ENCODE measurements at places on chromosomes 2 and 18.

- no peak for DNase-seq
Measured at GRCh38 chr2:174012347-174013314, 47.5 kb upstream of the SP3 start.

DNA sequence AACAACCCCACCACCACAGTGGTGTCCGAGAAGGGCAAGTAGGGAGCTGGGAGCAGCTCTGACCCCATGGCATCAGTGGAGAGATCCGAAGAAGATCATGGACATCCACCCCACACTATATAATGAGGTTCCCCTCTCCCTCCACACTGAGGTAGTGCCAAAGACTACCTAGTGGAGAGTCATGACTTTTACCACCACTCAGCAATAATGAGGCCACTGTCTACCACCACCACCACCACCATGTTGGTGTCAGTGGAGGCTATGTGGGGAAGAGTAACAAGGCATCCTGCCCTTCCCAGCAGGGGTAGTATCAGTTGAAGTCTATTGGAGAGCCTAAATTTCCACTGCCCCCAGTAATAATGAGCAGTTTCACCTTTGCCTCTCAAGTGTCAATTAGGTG is 321.7 kb upstream of the ZC3H15 start:
- no peak for DNase-seq

- no peak for DNase-seq
Measured at GRCh38 chr18:76306685-76307292, 188.3 kb downstream of the ZNF516 start.

DNA sequence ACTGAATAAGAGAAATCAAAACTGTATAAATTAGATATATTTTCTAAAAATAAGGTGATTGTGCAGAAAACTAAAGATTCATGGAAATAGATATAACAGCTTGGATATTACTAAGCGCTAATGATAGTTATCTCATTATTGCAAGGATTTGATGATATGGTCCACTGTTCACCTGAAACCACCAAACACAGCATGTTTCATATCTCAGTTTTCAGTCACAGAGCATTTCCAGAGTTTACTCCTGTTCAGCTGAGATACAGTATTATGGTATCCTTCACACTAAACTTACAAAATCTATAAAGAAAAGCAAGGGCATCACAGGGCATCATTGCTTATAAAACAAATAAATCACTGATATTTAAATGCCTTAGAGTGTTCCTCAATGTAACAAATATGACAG is 591.6 kb downstream of the ERBB4 start:
- no peak for DNase-seq

DNA sequence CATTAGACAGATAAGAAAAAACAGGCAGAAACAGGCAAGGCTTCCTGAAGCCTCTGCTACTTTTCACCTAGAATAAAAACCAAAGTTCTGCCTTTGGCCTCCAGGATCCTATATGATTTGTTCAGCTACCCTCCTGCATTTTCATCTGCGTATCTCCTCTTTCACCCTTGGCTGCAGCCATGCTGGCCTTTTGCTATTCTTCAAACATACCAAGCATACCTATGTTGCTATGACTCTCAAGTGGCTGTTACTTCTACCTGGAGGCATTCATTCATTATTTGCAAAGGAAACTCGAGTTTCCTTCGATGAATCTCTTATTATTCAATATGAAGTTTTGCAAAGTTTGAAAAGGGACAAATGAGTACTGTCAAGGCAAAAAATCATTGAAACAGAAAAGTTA is 106.4 kb upstream of the HNMT start:
- no peak for DNase-seq

GRCh38 chr2:30781451-30781850 is 25.8 kb downstream of the CAPN13 start:
- no peak for DNase-seq

GRCh38 chr2:238155051-238155760 is 3.6 kb upstream of the ERFE start:
- peak; percentile 89 for DNase-seq

GRCh38 chr2:141660232-141660631 is 470.6 kb downstream of the LRP1B start:
- no peak for DNase-seq

DNA sequence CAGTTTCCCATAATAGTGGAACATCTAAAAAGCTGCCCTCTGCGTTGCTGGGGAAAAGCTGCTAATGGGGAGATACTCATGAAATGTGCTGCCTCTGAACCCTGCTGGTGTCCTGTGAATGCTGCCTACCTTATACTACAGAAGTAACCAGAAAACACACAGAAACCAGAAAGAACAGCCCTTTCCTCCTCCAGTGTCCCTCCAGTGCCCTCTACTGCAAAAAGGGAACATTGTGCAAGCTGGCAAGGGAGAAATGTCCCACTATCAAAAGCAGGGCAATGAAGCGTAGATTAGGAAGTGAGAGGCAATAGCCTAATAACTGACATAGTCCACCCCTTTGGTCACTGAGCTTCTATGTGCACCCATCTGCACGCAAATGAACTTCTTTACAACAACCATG is 162.7 kb upstream of the ETAA1 start:
- peak; percentile 16 for DNase-seq

DNA sequence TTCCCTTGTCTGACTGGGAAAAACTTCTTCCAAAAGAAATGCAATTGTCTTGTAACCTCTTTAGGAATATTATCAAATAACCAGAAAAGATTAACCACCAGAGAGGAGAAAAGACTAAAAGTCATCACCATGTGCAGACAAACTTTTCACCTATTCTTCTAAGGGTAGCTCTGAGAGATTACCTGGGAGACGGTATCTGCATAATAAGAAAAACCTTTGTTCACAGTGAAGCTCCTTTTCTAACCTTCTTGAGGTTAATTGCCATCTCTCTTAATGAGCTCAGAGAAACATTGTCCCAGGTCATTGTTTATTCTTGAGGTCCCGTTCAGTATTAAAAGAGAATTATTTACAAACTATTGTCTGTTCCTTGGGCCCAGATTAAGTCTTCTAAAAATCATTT is 1091.2 kb upstream of the LRRTM1 start:
- no peak for DNase-seq

DNA sequence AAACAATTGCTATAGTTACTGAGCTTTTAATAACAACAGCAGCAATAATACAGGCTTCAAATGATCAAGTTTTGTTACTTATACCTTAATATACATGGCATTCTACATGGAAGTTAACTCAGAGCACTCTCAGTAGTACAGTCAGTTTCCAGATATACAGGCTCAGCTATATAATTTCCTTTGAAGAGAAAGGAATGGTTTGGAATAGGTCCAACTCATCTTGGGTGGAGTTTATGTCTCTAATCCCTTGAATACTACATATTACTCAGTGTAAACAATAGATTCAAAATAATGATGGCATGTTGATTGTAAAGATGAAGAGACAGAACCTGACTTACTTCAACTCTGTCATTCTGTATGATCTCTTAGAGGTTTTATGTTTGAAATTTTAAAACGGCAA is 174.9 kb downstream of the EPHA4 start:
- DNase-seq = no peak

- no peak for DNase-seq
Measured at GRCh38 chr2:98634406-98635092, 26.2 kb downstream of the UNC50 start.

- DNase-seq = no peak
Measured at GRCh38 chr2:46384457-46384815, 87.2 kb downstream of the EPAS1 start.

DNA sequence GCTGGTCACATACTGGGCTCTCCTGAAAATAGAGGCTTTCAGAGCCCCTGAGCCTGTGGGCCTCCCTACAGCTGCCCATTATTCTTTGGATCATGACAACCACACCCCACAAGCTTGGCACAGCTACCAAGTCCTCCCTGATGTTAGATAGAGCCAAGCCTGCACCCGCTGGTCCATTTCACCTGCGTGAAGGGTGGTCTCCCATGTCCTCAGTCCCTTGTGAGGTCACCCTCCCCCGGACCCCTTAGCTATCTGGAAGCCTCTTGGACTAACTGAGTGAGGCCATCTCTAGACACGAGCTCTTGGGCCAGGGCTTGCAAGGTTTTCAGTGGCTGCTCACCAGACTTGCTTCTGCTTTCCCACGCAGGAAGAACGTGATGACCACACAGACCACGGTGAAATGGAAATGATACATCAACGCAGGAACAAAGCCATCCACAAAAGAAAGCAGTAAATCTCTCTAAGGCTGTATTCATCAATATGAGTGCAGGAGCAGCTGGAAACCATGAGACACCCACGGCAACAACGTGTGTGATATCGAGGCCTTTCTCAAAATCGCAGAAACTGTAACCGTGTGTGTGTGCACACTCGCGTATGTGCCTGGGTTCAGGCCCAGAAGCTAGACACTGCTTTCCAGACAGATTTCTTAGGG is 10.1 kb upstream of the MAL start:
- DNase-seq = no peak

Data from AG09319 (cell line).